ENCODE measurements at places on chromosomes 3 and 15.

- peak; percentile 63 for DNase-seq
These were observed 3.0 kb upstream of the ISLR2 start for GRCh38 chr15:74127255-74127953.

GRCh38 chr15:86278586-86278985, 198.9 kb downstream of the AGBL1 start:
- no peak for DNase-seq

DNA sequence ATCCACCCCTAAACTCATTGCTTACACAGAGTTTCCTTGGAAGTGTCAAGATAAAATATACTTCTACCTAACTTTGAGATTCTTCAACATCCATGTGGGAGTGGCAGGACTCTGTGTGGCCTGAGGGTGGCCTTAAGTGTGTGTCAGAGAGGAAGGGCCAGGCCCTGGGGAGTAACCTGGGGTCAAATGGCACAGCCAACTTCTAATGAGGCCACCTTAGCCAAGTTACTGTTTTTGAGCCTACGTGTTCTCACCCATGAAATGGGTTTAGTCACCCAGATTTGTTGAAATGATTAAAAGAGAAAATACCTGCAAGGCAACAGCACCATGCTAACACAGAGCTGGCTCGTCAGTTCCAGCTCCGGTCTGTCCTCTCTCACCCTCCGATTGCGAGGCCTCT, 28.5 kb upstream of the UBE2Q2 start:
- no peak for DNase-seq

- no peak for DNase-seq
These were observed 31.3 kb upstream of the CCDC54 start for GRCh38 chr3:107345822-107346405.

DNA sequence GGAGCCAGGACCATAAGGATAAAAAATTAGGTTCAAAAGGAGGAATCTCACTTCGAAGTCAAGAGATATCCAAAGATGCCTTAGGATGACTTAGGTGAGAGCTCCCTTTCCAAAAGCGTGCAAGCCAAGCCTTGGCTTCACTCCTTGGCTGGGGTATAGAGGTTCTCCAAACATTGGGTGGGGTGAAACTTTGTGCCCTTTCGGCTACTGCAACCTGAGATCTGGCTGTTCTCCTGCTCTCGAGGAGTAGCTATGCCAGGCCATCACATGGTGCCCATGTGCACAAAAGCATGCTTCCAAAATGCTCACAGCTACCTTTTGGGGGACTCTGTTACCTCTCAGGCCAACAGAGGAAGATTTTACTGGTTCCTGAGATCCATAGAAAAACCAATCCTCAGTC, 373.8 kb downstream of the EPHB1 start:
- DNase-seq: no peak

DNA sequence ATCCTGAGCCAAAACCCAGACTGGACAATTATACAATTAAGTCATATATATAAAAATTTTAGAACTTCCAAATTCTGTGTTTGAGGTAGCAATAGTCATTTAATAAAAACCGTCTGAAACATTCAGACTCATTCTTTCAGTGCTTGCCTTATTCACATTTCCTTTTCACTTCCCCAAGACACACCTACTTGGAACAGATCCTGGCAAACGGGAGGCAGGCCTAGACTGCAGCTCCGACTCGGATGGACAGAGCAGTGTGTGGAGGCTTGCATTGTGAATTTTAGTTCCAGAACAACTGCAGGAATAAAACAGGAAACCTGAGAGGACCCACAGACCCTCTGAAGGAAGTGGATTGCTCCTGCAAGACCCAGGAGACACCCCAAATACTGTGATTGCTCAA, 341.4 kb downstream of the CNTN3 start:
- no peak for DNase-seq

DNA sequence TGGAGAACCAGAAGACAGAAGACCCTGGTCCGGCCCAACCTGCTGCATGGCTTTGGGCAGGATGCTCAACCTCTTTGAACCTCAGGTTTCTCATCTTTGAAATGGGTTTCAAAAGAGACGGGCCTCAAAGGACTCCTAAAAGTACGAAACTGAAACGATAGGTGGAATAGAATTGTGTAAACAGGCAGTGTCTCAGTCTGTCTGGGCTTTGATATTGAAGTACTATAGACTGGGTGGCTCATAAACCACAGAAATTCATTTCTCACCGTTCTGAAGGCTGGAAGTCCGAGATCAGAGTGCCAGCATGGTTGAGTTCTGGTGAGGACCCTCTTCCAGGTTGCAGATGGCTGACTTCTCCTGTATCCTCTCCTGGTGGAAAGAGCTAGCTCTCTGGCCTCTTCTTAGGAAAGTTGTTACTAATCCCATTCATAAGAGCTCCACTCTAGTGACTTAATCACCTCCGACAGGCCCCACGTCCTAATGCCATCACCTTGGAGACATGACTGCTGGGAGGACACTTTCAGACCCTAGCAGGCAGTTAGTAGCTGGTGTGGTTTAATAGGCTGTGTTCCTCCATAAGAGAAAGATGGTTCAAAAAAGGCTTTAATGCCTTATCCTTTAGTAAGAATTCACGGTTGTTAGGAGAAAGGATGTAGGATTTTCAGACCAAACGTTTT, 35.7 kb downstream of the SSUH2 start:
- DNase-seq: no peak

DNA sequence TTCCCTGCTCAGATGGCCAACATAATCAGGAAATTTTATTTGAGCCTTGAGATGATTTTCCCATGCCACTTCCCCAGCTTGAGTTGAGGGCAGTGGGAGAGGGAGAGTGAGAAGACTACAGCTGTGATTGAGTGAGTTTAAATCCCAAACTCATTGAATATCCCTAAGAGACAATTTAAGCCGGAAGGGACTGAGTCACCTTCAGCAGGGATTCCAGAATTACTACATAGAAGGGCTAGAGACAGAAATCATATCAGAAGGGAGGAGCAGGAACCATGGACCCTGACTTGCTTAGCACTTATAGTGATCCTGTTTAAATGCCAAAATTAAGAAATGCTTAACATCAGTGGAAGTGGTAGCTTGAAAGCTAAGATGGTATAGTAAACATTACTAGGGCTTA, 312.2 kb upstream of the SLCO3A1 start:
- no peak for DNase-seq

DNA sequence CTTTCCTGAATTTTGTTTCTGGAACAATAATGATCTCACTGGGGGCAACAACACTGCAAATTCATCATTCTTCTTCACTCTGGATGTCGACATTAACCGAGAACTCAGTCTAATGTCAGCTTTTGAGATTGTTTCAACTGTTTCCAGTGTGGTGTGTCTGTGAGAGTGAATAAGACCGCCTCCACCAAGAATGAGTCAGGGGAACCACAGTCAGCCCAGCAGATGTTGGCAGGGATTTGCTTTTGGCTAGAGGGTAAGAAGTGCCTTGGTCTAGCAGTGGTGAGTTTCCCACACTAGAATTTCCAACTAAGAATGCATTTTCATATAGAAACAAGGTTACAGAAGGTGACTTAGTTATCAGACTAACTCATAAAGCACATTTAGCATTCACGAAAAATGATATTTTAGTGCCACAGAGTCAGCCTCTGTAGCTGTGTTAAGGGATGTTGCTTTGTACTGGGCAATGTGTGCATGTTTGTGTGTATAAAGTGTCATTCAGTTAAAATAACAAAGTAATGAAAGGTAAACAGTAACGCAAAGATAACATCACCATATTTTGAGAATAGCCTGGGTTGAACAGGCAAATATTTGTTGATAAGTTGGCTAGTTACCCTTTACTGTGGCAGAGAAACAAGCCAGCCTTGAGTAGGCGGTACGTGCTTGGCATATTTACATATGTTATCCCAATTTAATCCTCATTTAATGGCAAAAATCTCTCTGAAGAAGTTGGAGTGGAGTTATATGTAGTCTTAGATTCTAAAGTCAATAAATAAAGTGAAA, 33.8 kb downstream of the DRD3 start:
- no peak for DNase-seq

DNA sequence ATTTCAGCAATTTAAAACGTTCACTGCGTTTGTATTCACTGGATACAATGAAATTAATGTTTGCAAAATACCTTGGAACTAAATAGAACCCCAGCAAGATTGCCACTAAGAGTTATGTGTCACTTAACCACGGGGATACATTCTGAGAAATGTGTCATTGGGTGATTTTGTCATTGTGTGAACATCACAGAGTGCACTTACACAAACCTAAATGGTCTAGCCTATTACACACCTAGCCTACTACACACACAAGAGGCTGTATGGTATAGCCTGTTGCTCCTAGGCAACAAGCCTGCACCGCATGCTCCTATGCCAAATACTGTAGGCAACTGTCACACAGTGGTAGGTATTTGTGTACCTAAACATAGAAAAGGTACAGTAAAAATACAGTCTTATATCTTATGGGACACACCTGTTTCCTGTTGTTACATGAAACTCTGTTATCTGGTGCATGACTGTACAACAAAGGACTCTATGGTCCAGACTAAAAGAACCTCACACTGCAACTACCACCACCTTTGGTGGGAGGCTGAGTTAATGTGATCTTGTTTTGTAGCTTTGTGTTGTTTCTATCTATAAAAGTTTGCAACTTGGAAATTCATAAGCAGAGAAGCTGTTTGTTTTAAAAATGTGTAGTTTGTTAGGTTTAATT, 92.2 kb upstream of the NTRK3 start:
- no peak for DNase-seq

DNA sequence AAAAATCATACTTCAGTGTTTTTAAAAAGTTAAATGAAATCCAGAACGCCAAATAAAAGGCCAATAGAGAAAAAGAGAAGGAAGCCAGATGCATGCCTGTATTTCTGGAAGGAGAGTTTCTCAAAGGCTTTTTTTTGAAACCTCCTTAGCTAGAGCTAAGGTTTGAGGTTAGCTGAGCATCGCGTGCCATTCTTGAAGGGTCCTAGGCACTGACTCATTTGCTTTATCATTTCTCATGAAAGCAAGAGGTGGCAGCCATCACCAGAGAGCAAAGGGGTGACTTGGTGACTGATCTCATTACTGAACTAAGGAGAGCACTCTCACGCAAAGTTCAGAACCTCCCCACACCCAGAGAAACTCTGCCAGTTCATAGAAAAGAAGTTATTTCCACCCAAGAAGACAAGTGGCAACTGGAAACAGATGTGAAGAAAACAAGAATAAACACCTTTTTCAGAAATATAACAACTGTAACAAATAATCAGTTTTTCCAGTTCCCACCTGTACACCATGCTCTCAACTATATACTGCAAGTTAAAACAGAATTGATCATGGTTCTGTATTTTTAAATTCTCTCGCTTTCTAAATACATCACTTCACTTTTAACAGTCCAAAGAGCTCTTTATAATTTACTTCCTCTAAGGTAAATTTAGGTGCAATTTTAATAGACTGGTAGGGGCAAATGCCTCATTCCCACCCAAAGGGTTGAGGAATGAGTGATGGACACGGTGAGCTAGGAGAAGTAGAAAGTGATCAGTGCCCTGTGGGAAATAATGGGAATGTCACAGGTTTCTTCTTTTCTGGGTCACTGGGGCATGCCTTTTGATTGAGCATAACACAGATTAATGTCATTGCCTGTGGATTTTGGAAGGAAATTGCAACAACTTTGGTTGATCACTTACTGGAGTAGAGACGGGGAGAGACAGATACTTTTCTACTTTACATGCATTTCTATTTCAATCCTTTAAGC, 24.7 kb downstream of the GPR15 start:
- peak; percentile 42 for DNase-seq

DNA sequence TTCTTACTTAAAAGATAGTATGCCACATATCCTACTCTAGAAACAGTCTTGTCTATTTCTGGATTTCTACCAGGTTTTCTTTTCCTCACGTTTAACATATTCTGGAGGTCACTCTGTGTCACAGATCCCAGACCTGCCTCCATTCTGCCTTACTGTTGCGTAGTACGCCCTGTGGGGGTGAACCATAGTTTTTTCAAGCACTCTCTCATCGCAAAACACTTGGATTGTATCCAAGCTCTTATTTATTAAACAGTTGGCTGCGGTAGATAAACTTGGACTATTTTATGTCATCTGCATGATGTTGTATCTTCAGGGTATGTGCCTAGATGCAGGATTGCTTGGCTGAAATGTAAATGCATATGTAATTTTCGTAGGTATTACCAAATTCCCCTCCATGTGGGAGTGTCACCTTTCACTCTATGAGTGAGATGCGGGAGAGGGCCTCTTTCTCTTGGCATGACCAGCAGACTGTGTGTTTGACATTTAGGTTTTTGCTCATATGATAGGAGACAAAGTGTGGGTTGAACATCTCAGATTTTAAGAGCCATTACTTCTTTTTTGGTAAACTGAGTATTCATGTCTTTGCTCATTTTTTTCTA, 55.8 kb downstream of the ABTB1 start:
- DNase-seq: no peak

DNA sequence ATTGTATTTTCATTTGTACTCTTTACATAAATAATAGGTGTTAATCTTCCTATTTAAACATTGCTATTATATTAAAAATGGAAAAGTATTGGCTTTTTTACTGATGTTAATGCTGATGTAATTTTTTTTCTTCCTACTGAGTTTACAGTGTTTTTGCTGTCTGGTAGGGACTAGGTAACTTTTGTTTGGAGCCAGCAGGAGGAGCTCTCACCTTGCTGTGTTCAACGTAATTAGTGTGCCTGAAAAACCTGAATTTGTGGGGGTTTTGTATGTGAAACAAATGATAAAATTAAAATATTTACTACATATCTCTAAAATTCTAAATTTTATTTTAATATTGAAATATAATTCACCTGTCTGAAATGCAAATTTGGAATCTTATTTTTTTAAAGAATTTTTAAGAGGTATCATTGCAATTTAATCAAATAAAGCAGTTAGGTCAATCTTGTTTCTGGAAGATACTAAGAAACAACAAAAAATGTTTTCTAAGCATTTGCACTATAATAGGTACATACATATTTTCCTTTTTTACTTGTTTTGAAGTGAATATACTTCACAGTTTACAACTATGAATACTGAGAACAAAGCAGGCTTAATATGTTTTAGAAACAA, 48.8 kb downstream of the EPHA6 start:
- DNase-seq: no peak
